ENCODE measurements at places on chromosomes 4 and X.

DNA sequence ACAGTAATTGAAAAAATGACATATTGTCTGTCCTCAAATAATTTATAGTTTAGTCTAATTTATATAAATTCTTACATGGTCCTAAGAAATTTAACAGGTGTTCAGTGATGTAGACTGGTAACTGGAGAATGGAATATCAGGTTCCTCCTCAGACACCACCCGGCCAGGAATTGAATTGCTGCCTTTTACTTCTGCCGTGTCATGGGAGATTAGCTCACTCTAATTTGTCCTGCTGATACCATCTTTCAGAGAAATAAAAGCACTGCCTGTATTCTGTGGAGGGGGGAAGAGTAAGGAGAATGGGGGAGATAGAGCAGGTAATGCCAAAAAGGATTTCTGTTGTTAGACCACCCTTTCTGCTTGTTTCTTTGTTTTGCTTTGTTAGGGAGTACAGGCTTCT, 125.2 kb upstream of the KLHL4 start:
- DNase-seq: no peak

DNA sequence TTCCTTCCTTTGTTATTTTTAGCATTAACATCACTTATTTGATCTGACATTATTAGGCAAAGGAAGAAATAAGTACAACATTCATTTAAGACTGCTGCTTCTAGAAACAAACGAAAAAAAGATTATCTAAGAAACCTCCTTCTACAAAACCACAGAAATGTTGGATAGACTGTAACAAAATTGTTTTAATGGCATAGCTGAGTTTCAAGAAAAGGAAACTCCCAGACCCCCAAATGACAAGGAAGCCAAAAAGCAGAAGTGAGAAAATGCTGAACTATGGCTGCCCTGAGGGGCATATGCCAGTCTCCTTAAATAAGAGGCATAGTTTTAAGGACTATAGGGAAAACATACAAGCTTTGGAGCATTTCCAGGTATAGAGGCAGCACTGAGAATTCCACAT, 1431.6 kb upstream of the TENM3 start:
- DNase-seq: no peak

GRCh38 chr4:114281164-114281960, 301.9 kb upstream of the ARSJ start:
- DNase-seq: no peak

GRCh38 chr4:34323549-34324320, 1920.6 kb downstream of the ARAP2 start:
- no peak for DNase-seq

DNA sequence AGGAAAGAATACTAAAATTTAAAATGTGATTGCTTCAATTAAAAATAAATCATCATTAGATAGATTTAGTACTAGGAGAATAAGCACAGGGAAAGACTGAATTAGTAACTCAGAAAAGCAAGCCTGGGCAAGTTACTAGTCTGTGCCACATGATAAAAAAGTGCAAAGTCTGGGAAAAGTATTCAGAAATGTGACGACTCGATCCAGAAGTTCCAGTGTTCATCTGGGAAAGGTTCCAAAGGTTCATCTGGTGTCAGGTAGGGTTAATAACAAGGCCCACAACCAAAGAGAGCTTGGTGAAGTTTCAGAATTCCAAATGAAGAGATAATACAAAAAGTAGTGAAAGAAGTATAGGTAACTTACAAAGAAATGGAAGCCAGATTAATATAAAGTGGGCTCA, 78.3 kb upstream of the ARSJ start:
- no peak for DNase-seq

GRCh38 chrX:39931529-39932282, 166.1 kb downstream of the BCOR start:
- no peak for DNase-seq

GRCh38 chr4:2850966-2851798, 7.5 kb downstream of the ADD1 start:
- no peak for DNase-seq

- no peak for DNase-seq
Measured at GRCh38 chrX:12329476-12329875, 191.2 kb downstream of the FRMPD4 start.

DNA sequence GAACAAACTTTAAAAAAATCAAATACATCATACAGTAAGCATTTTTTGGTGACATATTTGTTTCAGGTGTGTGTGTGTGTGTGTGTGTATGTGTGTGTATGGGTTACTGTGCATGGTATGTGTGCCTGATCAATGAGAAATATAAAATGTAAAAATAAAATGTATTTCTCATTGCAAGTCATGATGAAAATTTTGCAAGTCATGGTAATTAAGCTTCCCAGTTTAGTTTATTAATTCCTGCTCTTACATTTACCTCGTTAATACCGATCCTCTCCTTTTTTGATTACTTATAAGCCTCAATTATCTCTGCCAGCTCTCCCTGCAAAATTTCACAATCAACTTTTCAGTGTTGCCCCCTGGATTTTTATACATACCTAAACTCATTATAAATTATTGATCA, 114.6 kb upstream of the ADGRL3 start:
- DNase-seq: no peak

DNA sequence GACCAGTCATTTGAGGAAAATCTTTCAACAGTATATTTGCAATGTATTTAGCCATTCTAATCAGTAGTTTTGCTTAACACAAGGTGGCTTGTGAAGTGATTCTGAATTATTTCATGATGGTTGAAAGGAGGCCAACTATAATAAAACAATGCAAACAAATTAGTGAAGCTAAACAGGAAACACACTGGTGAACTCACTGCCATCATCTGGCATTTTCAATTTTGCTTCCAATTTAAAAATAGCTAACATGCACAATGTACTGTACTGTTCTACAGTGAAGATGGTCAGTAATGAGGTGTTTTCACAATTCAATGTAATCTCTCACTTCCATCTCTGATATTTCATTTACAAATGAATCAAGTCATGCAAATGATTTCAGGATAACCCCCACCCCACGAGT, 31.1 kb downstream of the PGRMC2 start:
- no peak for DNase-seq

DNA sequence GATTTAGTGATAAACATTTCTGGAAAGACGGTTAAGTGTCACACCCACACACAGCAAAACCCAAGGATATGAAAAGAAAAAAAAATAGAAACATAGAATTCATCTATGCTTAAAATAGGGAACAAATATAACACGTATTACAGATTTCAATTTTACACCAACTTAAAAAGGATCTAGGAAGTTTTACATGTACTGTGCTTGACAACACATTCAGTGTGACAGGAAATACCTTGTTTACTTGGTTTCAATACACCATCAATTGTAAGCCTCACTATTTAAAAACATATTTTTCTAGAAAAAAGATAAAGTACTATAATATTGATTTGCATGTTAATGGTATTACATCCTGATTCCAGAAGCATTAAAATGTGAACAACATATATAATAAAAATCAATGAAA, 77.0 kb upstream of the SPRY1 start:
- DNase-seq: no peak

- no peak for DNase-seq
Measured at GRCh38 chr4:111930659-111931058, 214.6 kb upstream of the FAM241A start.

DNA sequence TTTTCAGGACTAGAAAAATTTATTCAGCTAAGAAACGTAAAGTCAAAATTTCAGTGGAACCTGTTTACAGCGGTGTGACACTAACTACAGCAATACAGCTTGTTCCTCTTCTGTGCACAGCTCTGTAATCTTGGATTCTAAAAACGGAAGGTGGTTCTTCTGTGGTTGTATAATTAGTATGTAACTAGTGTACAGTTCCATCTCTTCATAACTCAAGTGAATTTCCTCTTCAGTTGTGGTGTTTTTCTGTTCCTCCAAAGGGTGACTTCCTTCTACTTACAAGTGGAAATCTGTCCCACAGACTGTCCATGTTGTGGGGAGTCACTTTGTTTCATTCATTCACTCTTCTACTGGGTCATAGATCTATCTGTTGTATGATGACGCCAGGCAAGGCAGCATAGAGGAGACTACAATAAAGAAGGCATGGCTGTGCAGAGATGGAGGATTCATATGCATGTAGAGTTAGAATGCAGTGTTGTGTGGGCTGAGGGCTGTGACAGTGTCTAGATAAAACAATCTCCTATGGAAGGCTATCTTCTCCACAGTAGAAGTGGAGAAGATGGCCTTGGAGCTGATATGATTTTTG, 5.4 kb downstream of the DAPP1 start:
- DNase-seq: no peak

- no peak for DNase-seq
Measured at GRCh38 chr4:21012851-21013331, 312.6 kb downstream of the PACRGL start.

- DNase-seq: no peak
Measured at GRCh38 chrX:139750390-139750789, 42.4 kb upstream of the MCF2 start.

GRCh38 chr4:183399616-183400015, 44.8 kb upstream of the CDKN2AIP start:
- DNase-seq: no peak

DNA sequence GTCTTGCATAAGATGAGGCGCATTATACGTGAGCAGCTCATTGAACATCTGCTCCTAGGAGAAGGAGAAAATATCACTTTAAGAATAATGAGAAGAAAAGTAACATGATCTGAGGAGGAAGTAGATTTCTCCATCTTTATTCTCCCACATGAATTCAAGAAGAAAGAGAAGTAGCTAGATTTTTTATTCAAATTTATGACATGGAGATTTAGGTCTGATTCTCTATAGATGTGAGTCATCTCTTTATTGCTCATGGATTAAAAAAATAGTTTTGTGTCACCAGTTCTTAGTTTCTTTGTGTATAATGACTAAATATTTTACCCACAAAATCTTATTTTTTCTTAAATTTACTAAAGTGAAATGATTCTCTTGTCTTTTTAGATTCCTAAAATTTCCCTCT, 40.4 kb downstream of the HPGDS start:
- no peak for DNase-seq

GRCh38 chr4:139857021-139857420, 191.4 kb downstream of the MGST2 start:
- no peak for DNase-seq

DNA sequence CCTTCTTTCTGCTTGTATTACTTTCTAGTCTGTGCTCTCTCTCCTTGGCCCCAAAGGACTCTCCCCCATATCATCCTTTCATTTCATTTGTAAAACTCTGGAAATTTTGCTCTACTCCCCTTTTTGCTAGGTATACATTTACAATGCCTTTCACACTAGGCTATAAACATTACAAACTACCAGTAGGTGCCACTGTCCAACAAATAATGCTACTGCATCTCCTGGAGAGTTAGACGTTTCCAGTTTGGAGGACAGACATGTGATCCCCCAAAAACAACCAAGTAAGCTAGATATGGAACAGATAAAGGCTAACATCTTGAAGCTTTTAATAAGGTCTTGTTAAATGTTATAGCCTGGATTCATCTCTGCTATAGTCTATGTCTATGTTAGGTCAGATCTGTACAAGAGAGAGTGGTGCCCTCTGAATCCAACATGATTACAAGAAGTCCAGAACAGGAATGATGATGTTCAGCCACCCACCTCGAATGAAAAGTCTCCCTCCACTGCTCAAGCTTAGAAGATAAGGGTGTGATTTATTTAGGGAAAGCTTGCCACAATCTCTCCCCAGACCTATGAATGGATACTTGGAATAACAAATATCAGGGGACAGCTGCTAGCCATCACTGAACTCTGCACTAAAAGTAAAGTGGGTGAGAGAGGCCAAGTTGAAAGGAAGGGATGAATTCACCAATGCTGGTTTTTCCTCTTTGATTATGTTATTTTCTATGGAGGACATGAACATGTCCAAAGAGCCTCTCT, 14.3 kb downstream of the CBR4 start:
- DNase-seq: no peak

DNA sequence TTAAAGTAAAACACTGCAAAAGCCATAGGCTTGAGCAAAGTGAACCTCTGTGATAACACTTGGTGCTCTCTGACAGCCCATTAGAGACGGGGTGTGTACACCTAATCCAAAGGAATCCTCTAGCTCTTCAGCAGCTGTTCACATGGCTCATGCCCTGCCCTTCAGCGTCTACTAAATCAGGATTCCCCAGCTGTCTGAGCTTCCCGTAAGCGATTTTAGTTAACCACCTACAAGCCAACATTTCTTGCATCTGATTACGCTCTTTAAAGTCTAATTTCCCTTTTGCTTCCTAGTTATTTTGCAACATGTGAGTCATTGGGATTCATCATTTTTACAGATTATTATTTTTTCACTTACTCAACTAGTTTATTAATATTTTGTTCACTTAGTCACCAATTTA, 6.5 kb downstream of the DMD start:
- no peak for DNase-seq

GRCh38 chr4:183154701-183155391, 55.8 kb downstream of the WWC2 start:
- DNase-seq: no peak

- DNase-seq: no peak
Measured at GRCh38 chr4:182832352-182833120, 84.7 kb downstream of the DCTD start.
